Activated CD4-positive, alpha-beta T cell treated with anti-CD3 and anti-CD28 coated beads for 1 hour (primary cell): ENCODE measurements at places on chromosomes 7 and 10.

- DNase-seq: no peak
Observed at GRCh38 chr7:68192941-68193340, 1196.3 kb downstream of the TYW1 start.

DNA sequence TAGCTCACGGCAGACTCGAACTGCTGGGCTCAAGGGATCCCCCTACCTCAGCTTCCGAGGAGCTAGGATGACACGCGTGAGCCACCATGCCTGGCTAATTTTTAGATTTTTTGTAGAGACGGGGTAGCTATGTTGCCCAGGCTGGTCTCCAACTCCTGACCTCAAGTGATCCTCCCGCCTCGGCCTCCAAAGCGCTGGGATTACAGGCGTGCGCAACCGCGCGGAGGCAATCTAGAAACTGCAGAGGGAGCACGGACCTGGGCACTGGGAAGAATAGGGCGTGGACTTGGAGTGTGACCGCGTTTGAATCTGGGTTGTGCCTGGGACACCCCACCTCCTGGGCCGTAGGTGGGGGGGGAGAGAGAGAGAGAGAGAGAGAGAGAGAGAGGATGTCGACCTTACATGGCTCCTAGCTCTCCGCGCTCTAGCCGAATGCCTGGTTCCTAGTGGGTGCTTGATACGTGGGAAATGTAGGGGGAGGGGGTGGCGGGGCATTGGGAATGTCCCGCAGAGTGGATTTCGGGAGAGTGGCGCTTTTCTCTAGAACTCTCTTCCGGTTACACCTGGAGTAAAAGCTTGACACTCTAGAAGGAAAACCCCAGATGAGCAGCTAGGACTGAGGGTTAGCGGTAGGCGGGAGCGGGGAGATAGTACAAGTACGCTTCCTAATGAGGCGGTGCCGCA is 1.2 kb upstream of the MAP3K8 start:
- DNase-seq: no peak

GRCh38 chr10:36676321-36676720 is 449.1 kb upstream of the ANKRD30A start:
- DNase-seq: no peak

DNA sequence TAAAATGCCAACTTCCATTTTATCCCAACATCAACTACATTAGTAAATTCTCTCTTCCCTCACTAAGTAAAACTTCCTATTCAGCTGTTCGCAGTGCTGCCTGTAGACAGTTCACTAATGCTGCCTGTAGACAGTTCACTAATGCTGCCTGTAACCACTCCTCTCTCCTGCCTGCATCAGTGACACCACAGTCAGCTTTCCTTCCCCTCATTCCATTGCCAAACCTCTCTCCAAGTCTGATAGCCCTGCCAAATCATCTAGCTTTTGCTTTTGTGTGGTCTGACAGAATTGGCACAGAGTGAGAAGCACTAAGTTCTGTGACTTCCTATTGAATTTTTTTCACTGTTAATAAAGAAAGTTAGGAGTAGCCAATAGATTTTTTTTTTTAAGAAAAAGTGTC is 43.0 kb upstream of the MACC1 start:
- no peak for DNase-seq

GRCh38 chr7:7098280-7098818 is 84.0 kb upstream of the C1GALT1 start:
- DNase-seq: no peak

DNA sequence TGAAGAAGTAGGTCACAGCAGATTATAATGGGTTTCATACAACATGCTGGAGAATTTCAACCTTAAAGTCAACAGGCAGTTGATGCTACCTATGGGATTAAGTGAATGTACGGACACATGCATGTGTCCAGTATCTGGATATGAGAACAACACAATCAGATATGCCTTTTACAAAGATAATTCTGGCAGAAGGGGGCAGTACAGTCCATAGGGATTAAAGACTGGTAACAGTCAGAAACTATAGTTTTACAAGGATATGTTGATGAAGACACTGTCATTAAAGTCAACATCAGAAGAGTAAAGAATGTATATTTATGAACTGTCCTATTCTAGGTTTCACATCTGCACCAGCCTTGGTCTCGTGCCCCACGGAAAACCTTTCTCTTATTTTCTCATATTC is 41.5 kb downstream of the ANKMY2 start:
- DNase-seq: no peak

DNA sequence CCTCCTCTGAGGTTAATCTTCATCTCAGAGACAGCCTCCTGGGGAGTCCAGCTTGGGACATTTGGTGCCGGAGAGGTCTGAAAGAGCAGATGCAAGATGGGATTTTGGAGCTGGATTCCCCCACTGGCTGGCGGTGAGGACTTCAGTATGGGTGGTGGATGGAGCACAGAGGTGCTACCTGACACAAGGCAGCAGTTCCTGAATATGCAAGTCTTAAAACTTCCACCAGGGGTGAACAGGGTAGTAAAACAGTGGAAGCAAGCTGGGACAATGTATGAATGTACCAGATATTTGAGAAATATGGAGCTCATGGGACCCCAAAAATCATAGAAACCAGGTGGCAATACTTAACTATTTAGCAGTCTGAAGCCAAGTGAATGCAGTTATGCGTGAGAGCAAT is 4.8 kb upstream of the TAF3 start:
- no peak for DNase-seq

- DNase-seq: no peak
Observed at GRCh38 chr7:150390205-150390604, 11.1 kb downstream of the ZNF775 start.

GRCh38 chr10:112059220-112059619 is 124.3 kb downstream of the GPAM start:
- DNase-seq: no peak

DNA sequence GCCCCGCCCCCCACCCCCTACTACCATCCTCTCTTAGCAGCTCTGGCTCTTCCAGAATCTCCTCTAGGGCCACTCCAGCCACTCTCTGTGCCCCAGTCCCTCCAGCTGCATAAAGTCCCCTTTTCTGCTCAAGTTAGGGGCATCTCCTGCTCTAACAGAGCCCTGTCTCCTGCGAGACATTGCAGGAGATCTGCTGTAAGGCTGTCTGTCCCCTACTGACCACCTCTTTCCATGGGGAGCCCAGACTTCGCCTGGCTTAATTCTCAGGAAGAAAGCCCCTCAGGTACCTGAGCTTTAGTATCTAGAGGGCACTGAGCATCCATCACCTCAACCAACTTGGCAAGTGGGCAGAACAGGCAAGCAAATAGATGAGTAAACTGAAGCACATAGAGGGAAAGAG is 200.7 kb upstream of the ZMIZ1 start:
- DNase-seq: no peak

DNA sequence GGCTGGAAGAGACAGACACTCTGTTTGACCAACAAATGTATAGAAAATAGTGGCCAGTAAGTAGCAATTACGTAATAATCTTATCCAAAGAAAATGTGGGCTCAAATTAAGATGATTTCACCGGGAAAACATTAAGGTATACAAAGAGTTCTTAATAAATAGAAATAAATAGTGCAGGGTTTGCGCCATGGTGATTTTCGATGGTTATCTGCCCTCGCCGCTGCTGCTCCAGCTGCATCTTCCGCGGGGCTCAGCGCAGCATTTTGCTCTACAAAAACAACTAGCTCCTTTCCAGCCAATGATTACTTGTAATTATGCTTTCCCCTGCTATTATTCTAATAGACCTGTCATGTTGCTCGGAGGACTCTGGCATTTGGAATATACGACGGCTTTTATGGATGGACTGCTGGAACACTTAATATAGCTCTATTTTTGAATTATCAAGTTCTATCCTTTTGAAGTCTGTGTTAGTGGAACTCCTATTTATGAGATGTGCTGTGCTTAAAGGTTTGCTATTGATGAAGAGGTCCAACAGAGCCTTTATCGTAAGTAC is 103.8 kb downstream of the BUB3 start:
- no peak for DNase-seq

DNA sequence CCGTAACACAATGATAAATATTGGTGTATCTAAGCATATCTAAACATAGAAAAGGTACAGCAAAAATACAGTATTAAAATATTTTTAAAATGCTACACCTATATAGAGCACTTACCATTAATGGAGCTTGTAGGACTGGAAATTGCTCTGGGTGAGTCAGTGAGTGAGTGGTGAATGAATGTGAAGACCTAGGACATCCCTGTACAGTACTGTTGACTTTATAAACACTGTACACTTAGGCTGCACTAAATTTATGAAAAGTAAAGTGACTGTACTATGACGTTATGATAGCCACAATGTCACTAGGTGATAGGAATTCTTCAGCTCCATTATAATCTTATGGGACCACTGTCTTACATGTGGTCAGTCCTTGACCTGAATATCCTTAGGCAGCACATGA is 147.0 kb downstream of the GLI3 start:
- DNase-seq: no peak

GRCh38 chr10:43173120-43173519 is 34.9 kb downstream of the CSGALNACT2 start:
- no peak for DNase-seq

GRCh38 chr7:79820387-79820786 is 314.2 kb upstream of the GNAI1 start:
- no peak for DNase-seq

DNA sequence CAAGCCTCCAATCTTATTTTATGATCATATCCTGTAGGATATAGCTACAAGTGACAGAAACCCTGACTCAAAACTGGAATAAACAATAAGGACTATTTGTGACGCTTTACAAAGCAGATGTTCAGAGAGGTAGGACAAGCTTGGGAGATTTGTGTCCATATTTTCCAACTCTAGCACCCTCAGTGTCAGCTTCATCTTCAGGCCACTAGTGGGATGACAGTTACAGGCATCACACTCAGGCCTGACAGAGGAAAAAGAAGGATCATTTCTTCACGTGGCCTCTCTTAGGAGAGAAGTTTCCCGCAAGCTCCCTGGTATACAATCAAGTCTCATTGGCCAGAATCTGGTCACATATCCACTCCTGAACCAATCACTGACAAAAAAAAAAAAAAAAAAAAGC is 74.4 kb downstream of the PPP1R3C start:
- no peak for DNase-seq

DNA sequence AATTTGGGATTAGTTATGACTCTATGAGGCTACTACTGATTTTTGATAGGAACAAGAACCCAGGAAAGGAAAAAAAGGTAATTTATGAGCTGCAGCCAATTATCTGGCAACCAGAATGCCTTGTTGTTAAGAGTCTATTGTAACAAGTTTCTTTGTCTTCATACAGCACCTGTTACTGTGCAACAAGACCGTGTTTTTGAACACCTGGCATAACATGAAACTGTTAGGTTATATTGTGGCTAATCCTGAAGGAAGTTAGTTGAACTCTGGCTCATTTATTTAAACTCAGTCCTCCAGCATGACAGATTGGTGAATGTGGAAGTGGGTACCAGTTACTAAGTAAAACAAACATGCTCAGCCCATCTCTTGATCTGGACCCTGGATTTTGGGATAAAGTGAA is 33.0 kb downstream of the RALA start:
- no peak for DNase-seq

DNA sequence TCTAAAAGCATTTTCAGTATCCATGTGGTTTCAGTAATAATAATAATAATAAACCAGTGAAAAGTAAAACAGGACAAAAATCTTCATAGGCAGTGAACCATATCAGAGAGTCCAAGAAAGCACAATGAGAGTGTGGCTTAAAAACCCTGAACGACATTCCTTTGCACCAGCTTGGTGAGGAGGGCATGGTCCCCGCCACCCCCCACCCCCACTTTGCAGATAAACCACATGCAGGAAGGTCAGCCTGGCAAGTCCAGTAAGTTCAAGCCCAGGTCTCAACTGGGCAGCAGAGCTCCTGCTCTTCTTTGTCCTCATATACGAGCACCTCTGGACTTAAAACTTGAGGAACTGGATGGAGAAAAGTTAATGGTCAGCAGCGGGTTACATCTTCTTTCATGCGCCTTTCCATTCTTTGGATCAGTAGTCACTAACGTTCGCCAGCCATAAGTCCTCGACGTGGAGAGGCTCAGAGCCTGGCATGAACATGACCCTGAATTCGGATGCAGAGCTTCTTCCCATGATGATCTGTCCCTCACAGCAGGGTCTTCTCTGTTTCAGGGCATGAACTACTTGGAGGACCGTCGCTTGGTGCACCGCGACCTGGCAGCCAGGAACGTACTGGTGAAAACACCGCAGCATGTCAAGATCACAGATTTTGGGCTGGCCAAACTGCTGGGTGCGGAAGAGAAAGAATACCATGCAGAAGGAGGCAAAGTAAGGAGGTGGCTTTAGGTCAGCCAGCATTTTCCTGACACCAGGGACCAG is 172.5 kb downstream of the EGFR start:
- DNase-seq: no peak

GRCh38 chr10:17049195-17049594 is 80.4 kb downstream of the CUBN start:
- no peak for DNase-seq

DNA sequence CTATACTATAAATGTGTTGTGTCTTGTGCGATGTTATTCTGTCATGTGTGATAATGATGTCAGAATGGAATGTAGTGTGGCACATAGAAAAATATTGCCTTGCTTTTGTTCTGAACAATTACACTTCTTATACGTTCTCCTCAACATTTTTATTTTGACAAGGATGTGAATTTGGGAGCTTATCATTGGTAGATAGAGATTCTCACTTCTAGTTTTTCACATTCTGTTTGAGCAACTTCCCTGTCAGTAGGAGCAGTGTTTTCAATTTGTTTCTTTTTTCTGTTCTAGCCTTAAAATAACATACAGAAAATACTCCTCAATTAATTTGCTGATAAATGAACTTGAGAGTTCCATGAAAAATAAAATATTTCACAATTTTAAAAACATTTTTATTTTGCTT is 17.6 kb downstream of the SUN3 start:
- no peak for DNase-seq

DNA sequence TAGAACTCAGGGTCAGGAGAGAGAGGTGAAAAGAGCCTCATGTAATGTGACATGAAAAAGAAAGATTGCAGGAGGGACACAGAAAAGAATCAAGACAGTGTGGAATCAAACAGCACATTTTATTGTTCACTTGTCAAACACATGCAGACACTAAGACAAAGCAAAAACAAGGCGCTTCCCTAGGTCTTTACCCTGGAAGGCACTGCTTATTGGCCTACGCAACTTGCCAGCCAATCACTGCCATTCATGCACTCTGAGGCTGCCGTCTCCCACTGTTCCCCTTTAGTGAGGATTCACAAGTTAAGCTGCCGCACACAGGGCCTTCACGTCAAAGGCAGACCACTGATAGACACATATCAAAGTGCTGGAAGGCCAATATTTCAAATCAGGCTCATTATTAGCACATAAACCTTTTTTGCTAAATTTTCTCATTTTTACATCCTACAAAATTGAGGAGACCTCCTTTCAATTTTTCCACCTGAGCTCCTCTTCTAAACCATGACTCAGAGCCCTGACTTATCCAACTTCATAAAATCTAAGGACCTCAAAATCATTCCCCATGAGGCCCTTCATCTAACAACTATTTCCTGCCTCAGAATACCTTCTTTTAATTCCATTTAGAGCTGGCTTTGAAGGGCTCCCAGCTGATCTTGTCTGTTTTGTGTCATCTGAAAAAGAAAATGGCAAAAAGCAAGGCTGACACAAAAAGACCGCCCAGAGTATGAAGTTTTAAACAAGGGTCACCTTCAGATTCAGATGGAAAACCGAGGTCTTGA is 149.4 kb downstream of the CHCHD3 start:
- DNase-seq: no peak
